ENCODE measurements at places on chromosomes 11 and 22. TPM values are rescaled to one million over a fixed set of nuclear protein-coding genes. Genes with fewer than 3 reads are reported as not detected.
A peak's percentile ranks its signal among the peaks of the same experiment; 100 is the strongest.

Gene PIWIL4
- 4.2 TPM for polyA plus RNA-seq

Gene SBF2
- 50.3 TPM for polyA plus RNA-seq

Gene GLYATL1
- 6.1 TPM for polyA plus RNA-seq

GRCh38 chr11:199782-200181, 6.9 kb downstream of the SCGB1C1 start:
- no peak for DNase-seq
- H3K4me1 ChIP-seq, result peaks cover 3% of the 10 kb centered on the region
- H3K27ac ChIP-seq, result no peak overlapping the region
- no peak overlapping the region for H3K4me3 ChIP-seq
- H3K27me3 ChIP-seq, result no peaks in the 10 kb centered on the region
- H3K36me3 ChIP-seq, result peaks cover 46% of the 10 kb centered on the region

DNA sequence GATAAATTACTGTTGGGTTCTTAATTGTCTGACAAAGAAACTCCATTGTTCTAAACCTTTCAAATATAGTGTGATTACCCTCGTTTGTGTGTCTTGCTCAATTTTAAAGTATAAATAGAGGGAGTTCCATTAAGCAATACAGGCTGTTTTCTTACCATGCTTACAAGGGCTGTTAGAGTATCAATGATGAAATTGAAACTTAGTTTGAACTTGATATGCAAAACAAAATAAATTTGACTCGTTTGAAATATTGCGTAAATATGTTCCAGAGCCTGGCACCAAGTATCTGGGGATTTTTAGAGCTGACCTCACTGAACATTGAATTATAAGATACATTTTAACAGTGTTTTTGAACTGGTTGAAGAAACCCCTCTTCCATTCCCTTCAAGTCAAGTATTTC, 31.7 kb downstream of the TEAD1 start:
- peaks cover 9% of the 10 kb centered on the region for H3K4me1 ChIP-seq
- H3K4me3 ChIP-seq, result no peak overlapping the region
- H3K27me3 ChIP-seq, result no peaks in the 10 kb centered on the region
- H3K36me3 ChIP-seq, result no peaks in the 10 kb centered on the region

- peaks cover 3% of the 10 kb centered on the region for H3K36me3 ChIP-seq
- H3K27me3 ChIP-seq, result no peaks in the 10 kb centered on the region
- H3K4me1 ChIP-seq, result peaks cover 9% of the 10 kb centered on the region
Measured at GRCh38 chr11:126214441-126214840, 2.9 kb downstream of the FAM118B start.

DNA sequence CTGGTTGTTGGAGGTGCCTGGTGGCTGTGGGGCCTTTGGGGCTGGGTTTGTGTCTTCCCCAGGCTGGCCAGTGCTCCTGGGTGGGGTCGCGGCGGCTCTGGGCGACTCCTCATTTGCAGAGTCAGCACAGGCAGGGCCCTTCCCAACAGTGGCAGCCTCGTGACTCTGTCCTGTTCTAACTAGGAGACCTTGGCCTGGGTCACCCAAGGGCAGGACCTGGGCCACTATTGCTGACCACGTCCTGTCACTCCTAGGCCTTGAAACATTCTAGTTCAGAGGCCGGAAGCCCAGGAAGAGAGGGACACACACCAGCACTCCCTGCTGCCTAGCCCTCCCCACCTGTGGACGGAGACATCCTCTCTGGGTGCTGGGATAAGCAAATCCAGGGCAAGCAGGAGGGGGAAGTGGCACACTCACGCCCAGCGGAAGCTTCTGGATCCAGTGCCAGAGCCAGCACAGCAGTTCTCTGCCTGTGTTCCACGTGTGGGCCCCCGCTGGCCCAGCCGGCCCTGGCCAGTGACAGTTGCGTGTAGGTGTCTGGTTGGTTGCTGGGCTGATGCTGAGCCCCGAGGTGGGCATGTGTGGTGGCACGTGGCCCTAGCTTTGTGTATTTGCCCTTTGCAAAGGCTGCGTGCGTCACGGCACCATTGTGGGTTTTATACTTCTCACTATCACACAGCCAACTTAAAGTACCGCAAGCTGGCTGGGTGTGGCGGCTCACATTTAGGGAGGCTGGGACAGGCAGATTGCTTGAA, 4.3 kb upstream of the CHID1 start:
- no peaks in the 10 kb centered on the region for H3K27me3 ChIP-seq
- DNase-seq, result no peak
- H3K27ac ChIP-seq, result no peak overlapping the region

DNA sequence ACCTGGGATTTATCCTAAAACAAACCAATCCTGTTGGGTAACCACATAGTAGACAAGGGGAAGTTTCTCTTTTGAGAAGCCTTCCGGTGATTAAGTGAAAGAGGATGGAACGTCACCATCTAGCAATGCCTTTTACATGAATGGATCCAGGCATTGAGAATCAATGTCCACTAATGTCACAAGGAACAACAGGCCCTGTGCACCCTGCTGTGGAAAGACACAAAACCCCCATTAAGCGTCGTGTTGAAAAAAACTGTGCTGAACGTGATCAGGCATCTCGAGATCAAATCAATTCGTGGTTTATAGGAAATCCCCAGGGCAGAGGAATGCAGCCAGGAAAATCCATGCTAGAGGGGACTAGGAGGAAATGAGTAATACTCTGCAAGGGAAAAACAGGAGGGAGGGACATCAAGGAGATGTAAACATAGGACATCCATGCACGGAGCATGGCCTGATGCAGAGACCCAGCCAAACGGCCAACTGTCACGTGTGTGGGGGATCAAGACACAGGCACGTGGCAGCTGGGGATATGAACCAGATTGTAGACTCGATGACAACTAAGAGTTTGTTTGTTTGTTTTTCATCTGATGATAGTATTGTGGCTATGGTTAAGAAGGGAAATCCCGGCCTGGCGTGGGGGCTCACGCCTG, 38.6 kb upstream of the CARS1 start:
- H3K4me1 ChIP-seq, result peaks cover 18% of the 10 kb centered on the region
- no peak overlapping the region for H3K4me3 ChIP-seq
- H3K36me3 ChIP-seq, result peaks cover 68% of the 10 kb centered on the region
- H3K27me3 ChIP-seq, result no peaks in the 10 kb centered on the region

DNA sequence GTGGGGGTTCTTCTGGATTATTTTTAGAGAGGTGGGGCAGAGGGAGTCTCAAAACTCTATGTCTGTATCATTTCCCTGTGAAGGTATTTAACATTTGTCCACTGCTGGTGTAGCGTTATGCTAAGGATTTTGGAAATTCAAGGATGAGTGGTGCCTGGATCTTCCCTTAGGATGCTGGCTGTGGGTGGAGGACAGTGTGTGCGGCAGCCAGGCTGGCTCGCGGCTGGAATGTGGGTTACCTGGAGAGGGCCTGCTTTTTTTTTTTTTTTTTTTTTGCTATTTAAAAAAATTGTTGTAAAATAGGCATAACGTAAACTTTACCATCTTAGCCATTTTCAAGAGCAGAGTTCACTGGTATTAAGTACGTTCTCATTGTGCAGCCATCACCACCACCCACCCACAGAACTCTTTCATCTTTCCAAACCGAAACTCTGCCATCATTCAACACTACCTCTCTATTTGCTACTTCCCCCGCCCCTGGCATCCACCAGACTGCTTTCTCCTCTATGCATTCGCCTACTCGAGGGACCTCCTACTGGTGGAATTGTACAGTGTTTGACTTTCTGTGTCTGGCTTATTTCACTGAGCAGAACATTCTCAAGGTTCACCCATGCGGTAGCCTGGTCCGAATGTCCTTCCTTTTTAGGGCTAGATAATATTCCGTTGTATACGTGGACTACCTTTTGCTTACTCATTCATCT, 67.1 kb downstream of the PARVB start:
- peaks cover 4% of the 10 kb centered on the region for H3K27me3 ChIP-seq
- H3K4me1 ChIP-seq, result peaks cover 34% of the 10 kb centered on the region
- H3K27ac ChIP-seq, result no peak overlapping the region
- peaks cover 7% of the 10 kb centered on the region for H3K36me3 ChIP-seq
- no peak for DNase-seq

DNA sequence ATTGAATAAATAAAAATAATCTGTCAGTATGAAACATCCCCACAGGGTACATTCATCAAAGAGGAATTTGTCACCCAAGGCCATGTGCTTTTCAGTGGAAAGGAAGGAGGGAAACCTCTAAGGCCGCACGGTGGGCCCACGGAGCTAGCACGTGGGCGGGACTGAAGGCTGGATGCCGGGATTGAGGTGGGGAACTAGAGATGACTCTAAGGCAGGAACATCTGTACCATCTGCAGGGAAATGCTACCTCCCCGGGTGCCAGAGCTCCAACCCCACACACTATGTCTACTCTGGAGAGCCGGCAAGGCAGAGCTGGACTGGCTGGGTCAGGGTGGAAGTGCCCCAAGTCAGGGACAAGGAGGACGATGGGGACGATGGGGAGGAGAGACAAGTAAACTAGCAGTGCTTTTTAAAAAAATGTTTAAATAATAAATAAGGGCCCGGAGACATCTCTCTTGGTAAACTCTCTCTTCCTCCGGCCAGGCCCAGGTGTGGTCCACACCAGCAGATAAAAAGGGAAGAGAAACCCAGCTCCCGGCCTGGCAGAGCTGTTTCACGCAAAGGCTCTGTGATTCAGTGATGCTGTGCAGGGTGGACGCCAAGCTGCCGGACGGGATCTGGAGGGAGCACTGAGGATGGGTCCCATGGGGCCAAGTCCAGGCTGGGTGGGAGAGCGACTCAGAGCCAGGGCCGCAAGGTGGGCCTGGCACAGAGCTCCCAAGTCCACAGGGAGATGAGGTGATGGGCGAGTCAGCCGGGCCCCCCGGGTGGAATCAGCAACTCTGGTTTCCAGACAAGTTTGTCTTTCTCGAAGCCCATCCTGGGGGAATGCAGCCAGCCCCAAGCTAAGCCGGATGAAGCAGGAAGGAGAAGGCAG, 5.8 kb downstream of the LIF start:
- H3K4me3 ChIP-seq, result no peak overlapping the region
- peaks cover 17% of the 10 kb centered on the region for H3K27me3 ChIP-seq
- no peak for DNase-seq
- H3K4me1 ChIP-seq, result peaks cover 6% of the 10 kb centered on the region
- no peak overlapping the region for H3K27ac ChIP-seq

DNA sequence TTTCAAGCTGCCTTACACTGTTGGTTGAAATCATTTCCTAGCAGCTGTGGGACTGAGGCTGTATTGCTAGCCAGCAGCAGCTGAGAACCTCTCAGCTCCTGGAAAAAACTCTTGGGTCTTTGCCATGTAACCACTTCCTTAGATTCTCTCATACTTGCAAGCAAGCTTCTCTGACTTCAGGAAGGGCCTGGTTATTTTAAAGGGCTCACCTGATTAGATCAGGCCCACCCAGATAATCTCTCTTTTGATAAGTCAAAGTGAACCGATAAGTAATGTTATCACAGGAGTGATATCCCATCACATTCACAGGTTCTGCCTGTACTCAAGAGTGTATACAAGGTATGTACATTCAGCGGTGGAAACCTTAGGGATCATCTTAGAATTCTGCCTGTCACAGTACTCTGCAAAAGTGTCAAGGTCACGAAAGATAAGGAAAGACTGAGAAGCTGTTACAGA, 7.4 kb upstream of the CLPB start:
- DNase-seq, result no peak
- no peaks in the 10 kb centered on the region for H3K4me1 ChIP-seq
- no peaks in the 10 kb centered on the region for H3K36me3 ChIP-seq
- H3K4me3 ChIP-seq, result no peak overlapping the region

GRCh38 chr11:78995171-78995570, 420.5 kb upstream of the NARS2 start:
- H3K27ac ChIP-seq, result no peak overlapping the region
- no peak for DNase-seq
- H3K4me1 ChIP-seq, result peaks cover 9% of the 10 kb centered on the region
- H3K4me3 ChIP-seq, result no peak overlapping the region
- H3K27me3 ChIP-seq, result no peaks in the 10 kb centered on the region
- no peaks in the 10 kb centered on the region for H3K36me3 ChIP-seq

GRCh38 chr11:724049-724777, 18.2 kb downstream of the EPS8L2 start:
- H3K36me3 ChIP-seq, result no peaks in the 10 kb centered on the region
- H3K27ac ChIP-seq, result no peak overlapping the region
- no peak overlapping the region for H3K4me3 ChIP-seq

GRCh38 chr11:96481771-96482170, 92.0 kb downstream of the JRKL start:
- no peak for DNase-seq
- no peak overlapping the region for H3K4me3 ChIP-seq
- no peaks in the 10 kb centered on the region for H3K27me3 ChIP-seq
- no peak overlapping the region for H3K27ac ChIP-seq
- H3K36me3 ChIP-seq, result no peaks in the 10 kb centered on the region
- no peaks in the 10 kb centered on the region for H3K4me1 ChIP-seq

- H3K27me3 ChIP-seq, result no peaks in the 10 kb centered on the region
- H3K4me3 ChIP-seq, result no peak overlapping the region
- peaks cover 33% of the 10 kb centered on the region for H3K4me1 ChIP-seq
Measured at GRCh38 chr11:119324189-119324588, 7.3 kb upstream of the MCAM start.

- no peak overlapping the region for H3K4me3 ChIP-seq
- H3K27ac ChIP-seq, result no peak overlapping the region
- no peak for DNase-seq
- no peaks in the 10 kb centered on the region for H3K27me3 ChIP-seq
- H3K4me1 ChIP-seq, result peaks cover 12% of the 10 kb centered on the region
Measured at GRCh38 chr11:12539572-12539971, 134.6 kb upstream of the TEAD1 start.

DNA sequence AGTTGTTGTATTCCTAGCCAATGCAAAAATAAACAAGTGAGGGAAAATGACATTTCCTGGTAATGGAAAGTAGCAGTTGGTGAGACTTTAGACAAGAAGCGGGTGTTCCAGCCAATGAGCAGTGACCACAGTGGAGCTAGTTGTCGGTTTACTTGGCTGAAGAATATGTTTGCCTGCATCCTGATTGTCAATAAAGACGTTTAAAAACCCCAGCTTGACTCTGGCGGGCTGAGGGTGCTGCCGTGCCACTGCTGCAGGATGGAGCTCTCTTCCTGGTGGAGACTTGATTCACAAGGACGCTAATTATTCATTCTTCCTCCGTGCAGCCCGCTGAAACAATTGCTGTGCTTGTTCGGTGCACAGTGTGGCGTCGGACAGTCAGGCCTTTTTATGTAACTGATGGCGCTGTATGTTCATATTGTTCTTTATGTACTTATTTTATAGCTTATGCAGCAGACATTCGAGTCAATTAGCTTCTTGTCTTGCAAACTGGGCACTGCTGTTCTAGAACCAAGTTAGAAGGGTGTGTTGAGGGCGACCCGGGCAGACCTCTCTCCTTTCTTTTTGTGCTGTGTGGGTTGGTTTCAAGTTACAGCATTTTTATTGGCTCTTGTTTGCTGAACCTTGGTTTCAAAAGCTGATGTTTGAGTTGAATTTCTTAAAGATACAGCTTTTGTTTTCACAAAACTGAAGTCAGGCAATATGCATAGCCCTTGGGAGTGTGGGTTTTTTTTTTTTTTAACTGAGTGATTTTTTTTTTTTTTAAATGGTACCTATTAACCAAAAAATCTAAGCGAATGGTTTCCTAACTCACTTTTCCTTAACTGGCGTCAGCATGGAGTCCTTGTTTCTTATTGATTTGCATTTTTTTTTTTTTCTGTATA, 153.9 kb downstream of the TEAD1 start:
- no peaks in the 10 kb centered on the region for H3K27me3 ChIP-seq
- H3K27ac ChIP-seq, result peak overlapping the region; percentile 87
- peaks cover 22% of the 10 kb centered on the region for H3K4me1 ChIP-seq
- peak overlapping the region; percentile 28 for H3K4me3 ChIP-seq
- DNase-seq, result peak; percentile 43

GRCh38 chr11:45369313-45369712, 83.2 kb upstream of the SYT13 start:
- H3K4me1 ChIP-seq, result peaks cover 48% of the 10 kb centered on the region
- H3K36me3 ChIP-seq, result no peaks in the 10 kb centered on the region
- DNase-seq, result no peak
- no peak overlapping the region for H3K27ac ChIP-seq
